ENCODE measurements at places on chromosomes 4 and X.

DNA sequence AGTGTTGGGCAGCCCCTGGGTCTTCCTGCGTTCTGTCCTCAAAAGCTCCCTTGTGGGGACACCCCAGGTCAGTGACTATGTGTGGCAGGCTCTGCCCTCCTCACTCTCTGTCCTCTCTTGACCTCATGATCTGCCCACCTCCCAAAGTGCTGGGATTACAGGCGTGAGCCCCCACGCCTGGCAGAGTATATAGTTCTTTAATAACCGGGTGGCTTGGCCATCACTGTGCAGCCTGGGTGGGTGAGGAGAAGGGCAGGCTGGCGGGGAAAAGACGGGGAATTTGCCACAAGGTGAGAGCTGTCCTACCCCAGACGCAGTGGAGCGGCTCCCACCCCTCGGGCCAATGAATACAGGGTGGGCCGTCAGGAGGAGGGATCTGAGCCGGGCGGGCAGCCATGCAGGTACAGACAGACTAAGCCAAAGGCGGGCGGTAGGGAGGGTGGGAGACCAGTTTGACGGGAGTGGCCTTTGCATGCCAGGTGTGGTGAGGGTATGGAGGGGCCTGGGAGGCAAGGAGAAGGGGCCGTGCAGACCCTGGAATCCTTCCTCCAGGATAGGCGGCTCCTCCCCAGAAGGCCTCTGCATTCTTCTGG is 2.5 kb downstream of the SH3BP2 start:
- DNase-seq, result no peak

- DNase-seq, result no peak
Observed at GRCh38 chr4:104531390-104531789, 36.7 kb upstream of the CXXC4 start.

DNA sequence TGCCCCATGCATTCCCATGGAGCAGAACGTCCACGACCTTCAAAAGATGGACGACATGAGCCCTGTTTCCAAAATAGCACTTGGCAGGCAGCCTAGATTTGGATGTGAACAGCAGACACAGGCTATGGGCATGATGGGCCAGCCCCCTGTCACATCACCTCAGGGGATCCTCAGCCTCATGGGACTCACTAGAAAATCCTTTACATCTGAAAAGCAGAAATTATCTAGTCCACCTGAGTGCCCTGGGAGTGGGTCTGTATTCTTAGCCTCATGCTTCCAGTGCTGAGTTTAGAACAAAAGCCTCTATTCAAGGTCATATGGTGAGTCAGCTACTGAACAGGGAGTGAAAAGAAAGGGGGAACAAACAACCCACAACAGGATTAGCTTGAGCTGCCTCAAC is 35.8 kb downstream of the GRIA3 start:
- no peak for DNase-seq

- DNase-seq, result peak; percentile 30
Observed at GRCh38 chr4:111064342-111064993, 441.6 kb upstream of the PITX2 start.

- DNase-seq, result no peak
Observed at GRCh38 chrX:97897998-97898397, 1014.3 kb downstream of the RPA4 start.

GRCh38 chrX:28205126-28205525 is 223.9 kb upstream of the DCAF8L1 start:
- DNase-seq, result no peak

- peak; percentile 2 for DNase-seq
Observed at GRCh38 chr4:1192493-1193205, 20.3 kb upstream of the SPON2 start.

DNA sequence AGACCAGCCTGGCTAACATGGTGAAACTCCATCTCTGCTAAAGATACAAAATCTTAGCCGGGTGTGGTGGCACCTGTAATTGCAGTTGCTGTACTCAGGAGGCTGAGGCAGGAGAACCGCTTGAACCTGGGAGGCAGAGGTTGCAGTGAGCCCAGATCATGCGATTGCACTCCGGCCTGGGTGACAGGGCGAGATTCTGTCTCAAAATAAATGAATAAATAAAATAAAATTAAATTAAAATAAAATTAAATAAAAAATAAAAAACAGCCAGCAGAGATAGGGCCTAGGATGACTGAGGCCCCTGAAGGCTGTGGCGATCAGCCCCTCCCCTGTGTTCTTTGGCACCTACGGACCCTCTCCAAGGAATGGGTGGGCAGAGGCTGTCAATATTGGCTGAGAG is 22.8 kb upstream of the IL3RA start:
- DNase-seq, result no peak

DNA sequence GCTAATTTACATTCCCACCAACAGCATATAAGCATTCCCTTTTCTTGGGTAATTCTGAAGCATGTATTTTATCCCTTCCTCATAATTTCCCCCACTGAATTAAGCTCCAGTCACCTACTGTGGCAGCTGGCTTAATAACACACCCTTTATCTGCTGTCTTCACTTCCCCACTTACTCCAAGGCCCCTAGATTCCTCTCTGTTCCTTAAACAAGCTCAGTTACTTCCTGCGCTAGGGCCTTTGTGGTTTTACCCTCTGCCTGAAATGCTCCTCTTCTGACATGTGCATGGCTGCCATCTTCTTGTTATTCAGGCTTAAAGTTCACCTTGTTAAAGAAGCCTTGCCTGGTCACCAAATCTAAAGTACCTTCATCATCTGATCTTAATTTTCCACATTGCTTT is 47.2 kb upstream of the RPS6KA3 start:
- no peak for DNase-seq

DNA sequence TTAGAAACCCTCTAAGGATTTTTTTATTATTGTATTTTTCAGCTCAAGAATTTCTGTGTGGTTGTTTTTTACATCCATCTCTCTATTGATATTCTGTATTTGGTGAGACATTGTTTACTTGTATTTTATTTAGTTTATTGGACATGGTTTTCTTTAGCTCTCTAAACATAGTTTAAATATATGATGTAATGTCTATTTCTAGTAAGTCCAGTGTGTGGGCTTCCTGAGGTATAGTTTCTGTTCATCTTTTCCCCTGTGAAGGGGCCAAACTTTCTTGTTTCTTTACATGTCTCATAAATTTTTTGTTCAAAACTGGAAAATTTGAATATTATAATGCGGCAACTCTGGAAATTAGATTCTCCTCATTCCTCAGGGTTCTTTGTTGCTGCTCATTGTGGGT is 28.2 kb upstream of the ATRX start:
- DNase-seq, result no peak

DNA sequence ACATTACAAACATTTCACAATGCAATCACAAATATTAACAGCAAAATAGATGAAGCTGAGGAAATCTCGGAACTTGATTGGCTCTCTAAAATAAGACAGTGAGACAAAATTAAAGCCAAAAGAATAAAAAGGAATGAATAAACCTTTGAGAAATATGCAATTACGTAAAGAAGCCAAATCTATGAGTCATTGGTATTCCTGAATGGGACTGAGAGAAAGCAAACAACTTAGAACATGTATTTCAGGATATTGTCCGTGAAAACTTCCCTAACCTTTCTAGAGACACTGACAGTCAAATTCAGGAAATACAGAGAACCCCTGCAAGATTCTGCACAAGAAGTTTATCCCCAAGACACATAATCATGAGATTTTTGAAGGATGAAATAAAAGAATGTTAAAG is 48.4 kb upstream of the SPANXN2 start:
- DNase-seq, result no peak

DNA sequence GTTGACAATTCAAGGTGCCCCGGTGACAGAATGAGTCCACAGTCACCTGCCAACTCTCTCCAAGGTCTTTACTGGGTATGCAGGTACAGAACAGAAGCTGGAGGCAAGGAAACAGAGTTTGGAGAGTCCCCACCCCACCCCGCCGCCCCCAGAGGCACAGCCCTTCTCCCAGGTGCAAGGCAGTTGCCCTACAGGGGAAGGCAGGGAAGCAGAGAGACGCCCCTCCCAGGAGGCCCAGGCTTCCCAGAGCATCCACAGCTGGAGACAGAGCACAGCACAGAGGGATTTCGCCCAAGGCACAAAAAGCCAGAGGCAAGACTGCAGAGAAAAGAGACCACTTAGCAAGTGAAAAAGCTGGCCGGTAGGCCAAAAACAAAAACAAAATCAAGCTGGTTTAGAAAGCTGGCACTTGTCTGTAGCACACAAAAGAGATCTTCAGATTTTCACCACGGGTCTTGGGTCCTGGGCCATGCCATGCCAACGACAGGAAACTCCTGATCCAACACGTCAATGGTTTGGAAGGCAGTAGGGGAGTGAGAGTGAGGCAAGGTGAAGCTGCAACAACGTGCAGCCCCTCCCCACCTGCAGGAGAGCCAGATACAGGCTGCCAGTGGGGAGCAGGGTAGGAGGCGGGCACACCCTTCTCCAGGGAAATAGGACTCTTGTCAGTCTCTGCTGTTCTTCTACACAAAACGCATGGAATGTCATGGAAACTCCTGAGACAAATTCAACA is 113.3 kb downstream of the AFAP1 start:
- no peak for DNase-seq

DNA sequence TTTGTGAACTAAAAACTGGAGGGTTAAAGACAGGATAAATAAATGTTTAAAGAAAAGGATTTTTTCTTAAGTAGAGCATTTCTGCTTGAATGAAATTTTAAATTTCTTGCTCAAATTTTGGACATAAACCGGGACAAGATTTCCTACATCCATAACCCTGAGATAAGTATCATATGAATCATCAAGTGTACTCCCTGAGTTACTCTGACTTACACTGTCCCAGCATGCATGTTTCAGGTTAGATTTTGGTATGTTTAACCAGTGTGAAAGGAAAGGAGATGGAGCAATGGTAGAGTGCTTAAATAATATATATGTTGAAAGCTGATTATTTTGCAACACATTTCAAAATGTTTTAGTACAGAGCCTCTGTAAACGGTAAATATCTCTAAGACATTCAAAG is 175.2 kb downstream of the ADGRL3 start:
- DNase-seq, result no peak

DNA sequence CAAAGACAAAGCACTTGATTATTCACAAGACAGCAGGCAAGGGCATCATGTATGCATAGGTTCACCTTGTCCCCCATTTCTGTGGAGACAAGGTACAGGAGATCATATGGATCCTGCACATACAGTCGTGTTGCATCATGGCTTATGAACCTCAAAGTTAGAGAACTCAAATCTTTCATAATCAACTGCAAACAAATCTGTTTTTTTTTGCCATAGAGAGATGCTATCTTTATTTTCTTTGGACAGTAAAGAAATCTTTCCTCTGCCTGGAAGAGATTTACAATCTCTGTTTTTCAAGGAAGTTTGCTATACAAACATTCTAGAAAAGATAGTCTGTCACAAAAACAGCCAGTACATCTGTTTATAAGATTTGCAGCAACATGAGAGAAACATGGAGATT is 578.8 kb downstream of the ANKRD50 start:
- no peak for DNase-seq

GRCh38 chr4:180852738-180853137 is 1390.5 kb upstream of the TENM3 start:
- DNase-seq, result no peak

GRCh38 chrX:110167952-110168451 is 149.9 kb downstream of the AMMECR1 start:
- peak; percentile 36 for DNase-seq

DNA sequence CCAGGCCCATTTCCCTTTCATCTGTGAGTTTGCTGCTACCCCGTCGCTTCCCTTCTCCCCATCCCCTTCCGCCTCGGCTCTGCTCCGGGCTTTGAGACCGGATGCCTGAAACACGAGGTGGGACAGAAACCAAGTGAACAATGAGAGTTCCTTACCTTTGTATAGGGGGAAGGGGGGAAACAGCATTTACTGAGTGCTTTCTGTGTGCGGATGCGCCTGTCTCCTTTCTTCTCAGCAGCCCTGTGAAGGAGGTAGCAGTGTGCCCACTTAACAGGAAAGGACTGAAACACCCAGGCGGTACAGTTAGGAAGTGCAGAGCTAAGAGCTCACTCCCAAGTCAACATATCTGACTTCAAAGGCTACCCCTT is 43.2 kb upstream of the TMSB15B start:
- DNase-seq, result peak; percentile 64

DNA sequence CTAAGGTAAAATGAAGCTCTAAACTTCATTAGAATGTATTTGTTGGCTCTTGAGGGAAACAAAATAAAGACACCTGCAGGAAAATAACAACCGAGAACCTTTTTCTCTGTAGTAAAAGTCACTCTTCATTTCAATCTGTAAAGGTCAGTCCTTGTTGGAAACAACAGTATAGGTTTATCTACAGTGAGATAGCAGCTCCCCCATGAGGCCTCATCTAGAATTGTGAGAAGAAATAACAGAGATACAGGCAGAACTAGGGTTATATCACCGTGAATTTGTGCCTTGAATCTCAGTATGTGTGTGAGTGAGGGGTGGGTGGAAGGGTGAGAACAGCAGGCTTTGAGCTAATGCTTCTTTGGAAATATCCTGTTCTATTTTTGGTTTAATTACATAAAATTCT is 107.8 kb upstream of the FMR1 start:
- DNase-seq, result peak; percentile 22

DNA sequence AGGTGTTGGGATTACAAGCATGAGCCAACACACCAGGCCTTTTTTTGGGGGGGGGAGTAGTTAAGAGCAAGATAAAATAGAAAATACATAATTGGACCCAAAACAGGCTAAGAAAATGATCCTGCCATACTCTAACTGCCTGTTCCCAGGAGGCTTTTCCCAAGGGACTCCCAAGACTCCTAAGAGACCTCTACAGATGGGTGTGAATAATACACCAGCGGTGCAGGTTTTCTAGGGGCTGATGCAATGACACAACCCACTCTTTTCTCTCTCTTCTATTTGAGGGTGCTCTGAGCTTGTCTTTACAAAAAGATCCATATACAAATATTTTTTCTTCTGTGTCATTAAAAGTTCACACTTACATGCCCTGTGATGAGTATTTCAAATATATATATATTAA is 116.9 kb downstream of the RASL11B start:
- DNase-seq, result no peak

DNA sequence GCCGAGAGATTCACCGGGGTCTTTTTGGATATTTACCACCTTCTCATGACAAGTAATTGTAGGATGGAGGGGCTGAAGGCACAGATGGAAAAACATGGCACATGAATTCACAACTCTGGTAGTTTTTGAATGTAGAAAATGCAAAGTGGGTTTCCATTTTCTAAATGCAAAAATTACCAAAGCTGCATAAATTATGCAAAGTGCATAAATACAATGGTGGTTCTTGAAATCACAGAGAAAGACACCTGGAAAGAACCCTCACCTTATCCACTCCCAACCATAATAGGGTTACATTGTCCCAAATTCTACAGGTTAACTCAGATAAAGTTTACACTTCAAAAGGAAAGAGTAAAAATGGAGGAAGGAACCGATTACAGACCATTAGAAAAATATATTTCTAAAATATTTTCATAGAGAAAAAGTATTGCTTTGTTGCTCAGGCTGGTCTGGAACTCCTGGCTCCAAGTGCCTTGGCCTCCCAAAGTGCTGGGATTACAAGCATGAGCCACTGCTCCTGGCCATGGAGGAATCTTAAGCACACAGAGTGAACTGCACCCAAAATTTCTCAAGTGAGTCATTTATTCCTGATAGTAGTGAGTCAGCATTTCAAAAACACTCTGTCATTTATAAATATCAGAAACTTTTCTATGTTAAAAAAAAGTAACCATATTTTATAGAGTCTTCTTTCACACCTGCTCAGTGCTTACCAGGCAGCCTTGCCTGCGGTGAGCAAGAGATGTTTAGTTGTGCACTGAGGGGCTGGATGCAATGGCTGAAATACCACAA is 101.4 kb downstream of the FIP1L1 start:
- no peak for DNase-seq
